SK-N-SH treated with all-trans-retinoic acid at 6 μM for 48 hours (cell line): ENCODE measurements at places on chromosomes 6 and 20.

- ATAC-seq, result no peak
Observed at GRCh38 chr20:50582092-50582491, 71.9 kb downstream of the PTPN1 start.

- no peak for ATAC-seq
Observed at GRCh38 chr6:91672201-91672600, 1085.3 kb upstream of the MAP3K7 start.

GRCh38 chr6:15950962-15951569 lies 177.8 kb upstream of the MYLIP start:
- ATAC-seq, result no peak

DNA sequence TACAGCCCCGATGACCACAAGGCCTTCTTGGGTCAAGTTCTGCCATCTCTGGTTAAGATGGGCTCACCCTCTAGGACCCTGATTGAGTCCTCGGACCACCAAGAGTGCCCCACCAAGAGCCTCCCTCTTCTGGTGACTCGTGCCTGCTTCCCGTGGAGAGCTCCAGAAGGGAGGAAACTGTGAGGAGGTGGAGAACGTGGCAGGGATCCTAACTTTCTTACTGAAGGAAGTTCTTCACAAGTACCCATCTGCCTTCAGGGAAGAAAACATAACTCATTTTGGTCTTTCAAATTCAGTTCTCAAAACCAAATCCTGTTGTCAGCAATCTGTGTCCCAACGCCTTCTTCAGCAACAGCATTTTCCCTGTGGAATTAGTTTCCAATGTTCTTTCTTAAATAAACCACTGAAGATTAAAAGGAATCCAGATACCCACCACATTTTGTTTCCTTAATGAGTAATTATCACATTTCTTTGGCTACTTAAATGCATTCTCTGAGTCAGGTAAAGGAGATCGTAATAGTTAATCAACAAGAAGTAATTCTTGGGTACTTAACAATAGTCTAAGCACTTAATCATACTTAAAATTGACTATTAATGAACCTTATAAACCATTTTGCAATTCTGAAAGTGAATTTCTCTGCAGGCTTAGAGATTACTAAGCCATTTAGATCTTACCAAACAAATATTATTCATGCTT lies 185.8 kb upstream of the SGK1 start:
- ATAC-seq, result no peak

DNA sequence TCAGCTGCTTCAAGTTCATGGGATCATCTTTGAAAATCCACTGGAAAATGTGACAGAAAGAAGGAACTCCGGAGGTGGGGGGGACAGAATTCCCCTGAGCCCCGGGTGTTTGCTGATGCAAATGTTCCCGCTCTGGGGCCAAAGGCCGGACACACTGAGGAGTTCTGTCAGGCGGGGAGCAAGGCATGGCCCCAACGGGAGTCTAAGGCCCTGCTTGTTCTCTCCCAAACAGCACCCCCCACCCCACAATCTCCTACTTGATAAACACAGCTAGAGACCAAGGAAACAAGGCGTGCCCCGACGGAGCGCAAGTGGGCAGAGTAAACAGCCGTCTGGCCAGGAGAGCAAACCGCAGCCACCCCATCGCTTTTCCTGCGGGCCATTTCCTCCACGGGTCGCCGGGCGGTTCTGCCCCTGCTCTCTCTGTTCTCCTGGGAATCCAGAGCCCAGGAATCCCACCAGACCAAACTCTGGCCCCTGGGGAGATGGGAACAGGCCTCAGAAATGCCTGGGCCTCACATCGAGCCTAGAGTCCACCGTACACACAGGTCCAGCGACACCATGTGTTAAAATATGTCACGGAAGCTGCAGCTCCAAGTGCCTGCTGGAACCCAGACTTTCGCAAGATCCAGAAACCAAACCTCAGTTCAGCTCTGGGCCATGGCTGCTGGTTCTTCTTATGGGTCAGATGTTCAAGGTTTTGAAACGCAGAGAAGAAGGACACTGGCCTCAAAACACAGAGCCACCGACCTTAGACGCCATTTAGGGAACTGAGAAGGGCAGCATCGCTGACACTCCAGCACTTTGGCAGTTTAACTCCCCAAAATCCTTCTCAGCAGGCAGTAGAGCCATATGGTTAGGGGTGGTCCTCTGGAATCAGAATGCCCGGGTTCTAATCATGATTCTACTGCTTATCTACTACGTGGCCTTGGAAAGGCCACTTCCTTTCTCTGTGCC lies 104.2 kb downstream of the PREX1 start:
- ATAC-seq, result no peak

GRCh38 chr6:141117874-141118273 lies 1014.9 kb upstream of the GJE1 start:
- no peak for ATAC-seq

DNA sequence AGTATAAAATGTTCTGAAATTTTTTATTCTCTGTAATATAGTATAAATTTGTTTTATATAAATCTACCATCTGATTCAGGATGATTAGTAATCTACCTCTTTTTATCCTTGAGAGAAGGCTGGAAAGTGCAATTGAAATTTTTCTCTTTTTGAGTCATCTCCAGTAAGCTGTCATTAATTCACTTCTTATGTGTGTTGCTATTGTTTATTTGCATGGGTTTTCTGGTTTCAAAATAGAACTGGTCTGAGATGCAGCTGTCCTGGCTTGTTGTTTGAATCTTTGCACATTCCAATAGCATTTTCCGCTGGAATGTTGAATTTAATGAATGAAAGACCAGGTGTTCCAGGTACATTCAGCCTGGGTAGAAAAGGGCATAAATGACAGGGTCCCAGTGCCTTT lies 24.3 kb upstream of the TAB2 start:
- no peak for ATAC-seq

GRCh38 chr6:70225055-70225454 lies 77.8 kb downstream of the COL9A1 start:
- no peak for ATAC-seq

DNA sequence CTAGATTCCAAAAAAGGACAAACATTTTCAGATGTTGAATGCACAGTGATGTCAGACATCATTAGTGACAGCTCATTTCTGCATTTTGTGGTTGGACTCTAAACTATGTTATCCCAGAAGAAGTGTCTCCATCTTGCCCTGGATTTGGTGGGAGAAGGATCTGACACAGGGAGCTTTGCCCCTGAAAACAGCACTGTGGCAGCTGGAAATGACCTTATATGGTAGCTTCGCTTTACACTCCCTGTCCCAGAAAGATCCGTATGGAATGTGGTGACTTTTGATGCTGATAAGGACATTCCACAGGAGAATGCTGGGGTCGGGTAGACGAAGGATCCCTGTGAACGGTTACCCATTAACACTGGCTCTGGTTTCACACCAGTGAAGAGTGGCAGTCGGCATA lies 87.2 kb upstream of the EDN1 start:
- ATAC-seq, result no peak

- ATAC-seq, result peak; percentile 62
Observed at GRCh38 chr20:25668446-25668845, 28.2 kb downstream of the ZNF337 start.
